CD4-positive, CD25-positive, alpha-beta regulatory T cell (primary cell): ENCODE measurements at places on chromosomes 7 and 10.

DNA sequence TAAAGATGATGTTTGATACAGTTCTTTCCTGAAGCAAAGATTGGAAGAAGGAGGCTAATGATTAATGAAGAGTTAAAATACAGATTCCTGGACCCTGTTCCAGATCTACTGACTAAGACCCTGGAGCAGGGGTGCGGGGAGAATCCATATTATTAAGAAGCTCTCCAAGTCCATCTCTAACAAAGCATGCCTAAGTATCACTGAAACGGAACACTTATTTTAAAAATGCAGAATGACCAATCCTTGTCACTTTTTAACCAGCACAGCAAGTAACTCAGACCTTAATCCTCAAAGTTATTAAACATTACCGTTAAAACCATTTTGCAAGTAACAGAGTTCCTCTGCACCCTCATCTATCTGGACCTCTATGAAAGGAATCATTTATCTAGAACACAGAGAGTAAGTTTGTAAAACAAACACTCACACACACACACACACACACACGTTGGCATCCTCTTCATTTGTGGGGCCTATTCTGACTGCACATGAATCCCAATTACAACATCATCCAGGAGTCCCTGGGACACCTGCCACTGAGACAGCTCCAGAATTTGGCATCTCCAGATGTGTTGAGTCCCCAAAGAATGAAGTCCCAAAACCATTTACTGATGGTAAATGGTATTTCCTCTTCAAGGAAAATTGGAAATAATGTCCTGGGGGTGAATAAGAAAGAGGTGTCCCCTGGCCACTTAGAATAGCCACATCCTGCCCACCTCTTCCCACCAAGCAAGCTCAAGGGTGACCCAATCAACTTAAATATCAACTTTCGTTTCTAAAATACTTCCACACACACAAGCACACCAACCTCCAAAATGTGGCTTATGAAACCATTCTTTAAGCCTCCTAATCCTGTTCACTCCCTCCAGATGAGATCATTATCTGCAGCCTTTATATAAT, 117.5 kb downstream of the PARD3 start:
- DNase-seq = no peak
- no peaks in the 10 kb centered on the region for H3K36me3 ChIP-seq
- no peak overlapping the region for H3K27ac ChIP-seq
- no peaks in the 10 kb centered on the region for H3K4me1 ChIP-seq
- no peak overlapping the region for H3K4me3 ChIP-seq
- no peaks in the 10 kb centered on the region for H3K27me3 ChIP-seq

- H3K27me3 ChIP-seq = no peaks in the 10 kb centered on the region
- H3K36me3 ChIP-seq = no peaks in the 10 kb centered on the region
- H3K27ac ChIP-seq = no peak overlapping the region
- no peaks in the 10 kb centered on the region for H3K4me1 ChIP-seq
Measured at GRCh38 chr10:24465891-24466818, 257.2 kb downstream of the KIAA1217 start.

DNA sequence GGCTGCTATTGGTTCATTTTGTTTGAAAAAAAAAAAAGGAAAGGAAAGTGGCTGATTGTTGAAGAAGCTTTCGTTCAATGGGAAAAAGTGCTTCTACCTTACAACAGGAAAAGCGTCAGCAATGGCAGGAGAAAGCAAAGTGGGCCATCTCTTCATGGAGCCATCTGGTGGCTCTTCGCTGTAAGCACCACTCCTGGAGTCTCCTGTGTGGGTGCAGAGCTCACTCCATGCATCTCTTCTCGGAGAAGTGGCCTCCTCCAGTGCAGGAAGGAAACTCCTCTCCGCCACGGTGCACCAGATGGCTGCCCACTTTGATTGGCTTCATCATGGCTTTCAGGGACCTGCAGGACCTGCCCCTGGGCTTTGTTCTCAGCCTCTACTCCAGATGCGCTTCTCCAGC, 250.9 kb downstream of the PTEN start:
- H3K36me3 ChIP-seq = no peaks in the 10 kb centered on the region
- peaks cover 24% of the 10 kb centered on the region for H3K4me1 ChIP-seq
- H3K27me3 ChIP-seq = no peaks in the 10 kb centered on the region
- peak; percentile 35 for DNase-seq
- H3K27ac ChIP-seq = no peak overlapping the region
- no peak overlapping the region for H3K4me3 ChIP-seq

DNA sequence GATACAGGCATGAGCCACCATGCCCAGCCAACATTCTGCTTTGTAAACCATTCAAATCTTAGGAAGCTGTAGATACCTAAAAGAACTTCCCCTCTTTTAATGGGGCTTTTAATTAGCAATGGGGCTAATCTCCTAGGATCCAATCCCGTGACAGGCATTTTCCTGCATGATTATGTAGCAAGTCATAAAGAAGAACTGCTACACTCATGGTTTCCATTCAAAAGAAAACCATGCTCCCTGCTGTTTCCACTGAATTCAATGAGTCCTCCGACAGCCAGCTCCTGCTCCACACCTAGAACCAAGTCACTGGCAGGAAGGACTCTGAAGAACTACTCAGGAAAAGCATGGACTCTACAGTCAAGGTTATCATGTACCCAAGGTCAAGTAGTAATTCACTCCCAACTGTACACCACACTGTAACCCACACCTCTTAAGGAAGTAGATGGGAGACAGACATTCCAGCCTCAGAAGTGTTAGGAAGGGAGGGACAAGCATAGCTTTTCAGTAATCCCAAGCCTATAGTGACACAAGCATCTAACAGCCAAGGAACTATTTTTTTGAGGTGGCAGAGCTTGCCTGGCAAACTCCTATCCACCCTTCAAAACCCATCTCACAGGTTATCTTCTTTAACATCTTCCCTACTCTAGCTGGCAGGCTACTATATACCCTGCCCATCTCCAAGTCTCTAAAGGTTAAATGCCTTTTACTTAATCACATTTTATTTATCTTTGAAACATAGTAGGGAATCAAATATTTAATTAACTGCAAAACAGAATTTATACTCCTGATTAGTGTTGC, 47.5 kb downstream of the CTBP2 start:
- H3K4me1 ChIP-seq = no peaks in the 10 kb centered on the region
- no peak overlapping the region for H3K4me3 ChIP-seq
- no peaks in the 10 kb centered on the region for H3K36me3 ChIP-seq
- no peak overlapping the region for H3K27ac ChIP-seq

- H3K36me3 ChIP-seq = no peaks in the 10 kb centered on the region
- no peak for DNase-seq
- no peaks in the 10 kb centered on the region for H3K27me3 ChIP-seq
- H3K4me1 ChIP-seq = no peaks in the 10 kb centered on the region
Measured at GRCh38 chr7:31919678-31920369, 150.4 kb downstream of the PDE1C start.

DNA sequence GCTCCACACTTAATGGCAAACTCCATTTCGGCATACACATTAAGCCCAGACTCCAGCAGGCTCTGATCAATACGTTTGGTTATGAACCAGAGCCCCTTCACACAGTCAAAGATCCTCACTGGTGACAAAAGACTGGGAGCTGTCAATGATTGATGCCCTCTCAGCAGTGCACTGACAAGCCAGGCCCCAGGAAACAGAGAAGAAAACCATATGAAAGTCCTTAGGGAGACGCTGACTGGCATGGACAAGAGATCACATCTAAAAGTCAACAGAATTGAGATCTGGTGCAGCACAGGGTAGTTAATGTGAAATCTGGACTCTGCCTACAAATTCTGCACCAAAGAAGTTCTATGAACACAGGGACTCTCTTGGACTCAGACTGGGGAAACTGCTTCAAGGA, 600.9 kb upstream of the NRP1 start:
- H3K4me1 ChIP-seq = no peaks in the 10 kb centered on the region
- no peak overlapping the region for H3K27ac ChIP-seq
- no peak for DNase-seq
- no peaks in the 10 kb centered on the region for H3K36me3 ChIP-seq
- no peaks in the 10 kb centered on the region for H3K27me3 ChIP-seq
- H3K4me3 ChIP-seq = no peak overlapping the region
